ENCODE measurements at places on chromosomes 5 and 9.

GRCh38 chr9:124724415-124725067, 46.6 kb downstream of the NR6A1 start:
- no peak for DNase-seq

DNA sequence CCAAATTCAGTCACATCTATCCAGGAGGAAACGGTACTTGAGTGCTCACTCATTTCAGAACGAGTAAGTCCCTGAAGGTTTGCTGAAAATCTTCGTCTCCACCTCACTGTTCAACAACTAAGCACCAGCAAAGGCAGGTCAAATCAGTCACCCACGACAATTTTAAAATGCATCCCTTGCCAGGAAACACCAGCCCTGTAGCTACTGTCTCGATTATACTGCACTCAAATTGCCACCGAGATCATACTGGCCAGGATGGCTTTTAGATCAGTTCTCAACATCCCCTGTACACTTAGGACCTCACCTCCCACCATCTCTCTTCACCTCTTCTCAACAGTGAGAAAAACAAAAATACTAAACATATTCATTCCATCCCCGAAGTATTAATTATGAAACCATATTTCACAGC, 298.6 kb downstream of the AGTPBP1 start:
- DNase-seq: no peak

GRCh38 chr9:1726993-1727759, 288.0 kb upstream of the SMARCA2 start:
- DNase-seq: no peak

GRCh38 chr9:72554221-72554641, 32.8 kb downstream of the TMC1 start:
- no peak for DNase-seq

- DNase-seq: peak; percentile 38
Measured at GRCh38 chr9:87119328-87119881, 172.1 kb upstream of the GAS1 start.

- DNase-seq: no peak
Measured at GRCh38 chr5:177530638-177531037, 13.9 kb upstream of the DDX41 start.

GRCh38 chr9:2015581-2016407, 647 bp downstream of the SMARCA2 start:
- peak; percentile 67 for DNase-seq

GRCh38 chr5:9409413-9409960, 136.4 kb downstream of the SEMA5A start:
- DNase-seq: no peak

GRCh38 chr5:181173027-181173419, 25.6 kb downstream of the OR2V2 start:
- no peak for DNase-seq

DNA sequence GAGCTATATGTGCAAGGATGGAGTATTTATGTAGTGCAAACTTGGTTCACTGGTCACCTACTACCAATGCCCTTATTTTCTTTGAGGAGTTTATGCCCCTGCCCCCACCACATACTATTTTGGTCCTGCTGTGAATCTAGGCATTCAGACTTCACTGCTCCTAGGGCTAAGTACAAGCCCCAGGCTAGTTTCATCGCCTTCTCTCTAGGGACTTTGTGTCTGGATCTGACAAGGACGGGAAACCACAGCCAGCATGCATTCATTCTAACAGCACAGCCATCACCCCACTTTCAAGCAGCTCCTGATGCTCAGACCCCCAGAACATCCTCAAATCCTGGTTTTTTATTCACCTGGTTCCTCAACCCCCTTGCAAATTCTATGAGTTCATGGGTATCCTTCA, 56.8 kb downstream of the DRD1 start:
- DNase-seq: no peak

- no peak for DNase-seq
Measured at GRCh38 chr5:3010953-3011763, 259.7 kb upstream of the IRX2 start.

DNA sequence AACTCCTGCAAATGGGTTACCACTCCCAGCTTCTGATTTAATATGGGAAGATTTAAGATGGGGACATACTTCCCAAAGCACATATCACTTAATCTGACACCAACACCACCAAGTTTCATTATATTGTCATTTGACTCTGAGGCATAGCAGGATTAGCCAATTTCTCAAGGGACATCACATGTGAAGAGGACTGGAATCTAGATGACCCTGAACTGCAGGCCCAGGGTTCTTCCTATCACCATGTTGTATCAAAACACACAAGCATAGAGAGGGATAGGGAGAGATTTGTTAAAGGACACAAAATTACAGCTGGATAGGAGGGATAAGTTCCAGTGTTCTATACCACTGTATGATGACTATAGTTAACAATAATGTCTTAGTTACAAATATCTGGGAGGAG, 168.3 kb upstream of the PPP2R2B start:
- DNase-seq: no peak

- DNase-seq: no peak
Measured at GRCh38 chr5:79186021-79186420, 49.9 kb upstream of the JMY start.

GRCh38 chr5:133638436-133638835, 26.1 kb upstream of the FSTL4 start:
- no peak for DNase-seq

- DNase-seq: no peak
Measured at GRCh38 chr5:38448568-38449350, 107.7 kb downstream of the LIFR start.

GRCh38 chr9:99907208-99907532, 716 bp downstream of the STX17 start:
- no peak for DNase-seq

DNA sequence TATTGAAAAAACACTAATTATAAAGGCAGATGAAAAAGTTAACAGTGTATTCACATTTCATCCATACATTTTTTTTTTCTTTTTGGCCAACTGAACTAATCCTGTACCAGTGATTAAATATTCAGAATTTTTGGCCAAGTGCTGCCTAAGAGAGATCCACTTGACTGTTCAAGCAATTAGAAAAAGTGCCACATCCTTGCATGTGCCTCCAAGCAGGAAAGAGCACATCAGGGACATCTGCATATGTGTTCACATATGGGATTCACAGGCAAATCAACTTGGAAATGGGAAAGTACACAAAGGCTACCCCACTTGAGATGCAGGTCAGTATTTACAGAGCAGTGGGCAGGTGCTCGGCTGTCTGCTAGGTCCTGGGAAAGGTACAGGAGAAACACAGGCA, 163.3 kb upstream of the LHFPL2 start:
- no peak for DNase-seq

GRCh38 chr5:66960369-66961137, 236.0 kb downstream of the CD180 start:
- no peak for DNase-seq

GRCh38 chr9:85451680-85452079, 290.1 kb downstream of the AGTPBP1 start:
- DNase-seq: no peak

- DNase-seq: no peak
Measured at GRCh38 chr9:87643107-87643650, 82.7 kb upstream of the CTSL start.

GRCh38 chr9:16179566-16179965, 626.7 kb downstream of the CCDC171 start:
- DNase-seq: no peak
